ENCODE measurements at places on chromosomes 1 and 21.

DNA sequence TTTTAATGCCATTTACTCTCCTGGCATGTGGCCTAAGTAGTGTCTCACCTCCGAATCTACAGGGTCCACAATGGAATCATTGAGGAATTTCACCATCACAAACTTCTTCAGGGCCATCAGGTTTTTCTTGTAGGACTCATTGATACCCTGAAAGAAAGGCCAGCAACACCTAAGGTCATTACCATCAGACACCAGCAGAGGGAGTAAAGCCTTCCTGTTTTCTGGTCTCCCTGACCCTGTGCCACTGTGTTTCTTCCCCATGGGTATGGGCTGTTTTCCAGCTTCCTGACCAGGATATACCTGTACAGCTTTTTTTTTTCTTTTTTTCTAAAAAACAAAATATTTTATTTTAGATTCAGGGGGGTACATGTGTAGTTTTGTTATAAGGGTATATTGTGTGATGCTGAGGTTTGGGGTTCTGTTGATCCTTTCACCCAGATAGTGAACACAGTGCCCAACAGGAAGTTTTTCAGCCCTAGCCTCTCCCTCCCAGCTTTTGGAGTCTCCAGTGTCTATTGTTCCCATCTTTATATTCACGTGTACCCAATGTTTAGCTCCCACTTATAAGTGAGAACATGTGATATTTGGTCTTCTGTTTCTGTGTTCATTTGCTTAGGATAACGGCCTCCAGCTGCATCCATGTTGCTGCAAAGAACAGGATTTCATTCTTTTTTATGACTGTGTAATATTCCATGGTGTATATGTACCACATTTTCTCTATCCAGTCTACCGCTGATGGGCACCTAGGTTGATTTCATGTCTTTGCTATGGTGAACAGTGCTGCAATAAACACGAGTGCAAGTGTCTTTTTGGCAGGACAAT, 18.3 kb downstream of the PPT1 start:
- no peak for DNase-seq

DNA sequence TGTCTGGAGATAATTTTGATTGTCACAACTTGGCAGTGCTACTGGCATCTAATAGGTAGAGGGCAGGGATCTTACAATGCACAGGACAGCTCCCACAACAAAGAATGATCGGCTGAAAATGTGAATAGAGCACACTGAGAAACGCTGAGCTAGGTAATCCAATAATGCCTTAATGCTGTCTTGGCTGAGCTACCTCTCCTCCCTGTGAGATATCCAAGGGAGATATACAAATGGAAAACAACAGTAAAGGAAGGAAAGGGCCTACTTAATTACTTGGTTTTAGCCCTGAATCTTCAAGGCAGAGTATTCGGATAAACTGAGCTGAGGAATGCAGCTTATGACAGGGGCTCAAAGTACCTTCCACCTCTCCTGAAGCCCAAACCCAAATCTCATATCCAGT, 2.9 kb downstream of the DNASE2B start:
- DNase-seq = no peak

DNA sequence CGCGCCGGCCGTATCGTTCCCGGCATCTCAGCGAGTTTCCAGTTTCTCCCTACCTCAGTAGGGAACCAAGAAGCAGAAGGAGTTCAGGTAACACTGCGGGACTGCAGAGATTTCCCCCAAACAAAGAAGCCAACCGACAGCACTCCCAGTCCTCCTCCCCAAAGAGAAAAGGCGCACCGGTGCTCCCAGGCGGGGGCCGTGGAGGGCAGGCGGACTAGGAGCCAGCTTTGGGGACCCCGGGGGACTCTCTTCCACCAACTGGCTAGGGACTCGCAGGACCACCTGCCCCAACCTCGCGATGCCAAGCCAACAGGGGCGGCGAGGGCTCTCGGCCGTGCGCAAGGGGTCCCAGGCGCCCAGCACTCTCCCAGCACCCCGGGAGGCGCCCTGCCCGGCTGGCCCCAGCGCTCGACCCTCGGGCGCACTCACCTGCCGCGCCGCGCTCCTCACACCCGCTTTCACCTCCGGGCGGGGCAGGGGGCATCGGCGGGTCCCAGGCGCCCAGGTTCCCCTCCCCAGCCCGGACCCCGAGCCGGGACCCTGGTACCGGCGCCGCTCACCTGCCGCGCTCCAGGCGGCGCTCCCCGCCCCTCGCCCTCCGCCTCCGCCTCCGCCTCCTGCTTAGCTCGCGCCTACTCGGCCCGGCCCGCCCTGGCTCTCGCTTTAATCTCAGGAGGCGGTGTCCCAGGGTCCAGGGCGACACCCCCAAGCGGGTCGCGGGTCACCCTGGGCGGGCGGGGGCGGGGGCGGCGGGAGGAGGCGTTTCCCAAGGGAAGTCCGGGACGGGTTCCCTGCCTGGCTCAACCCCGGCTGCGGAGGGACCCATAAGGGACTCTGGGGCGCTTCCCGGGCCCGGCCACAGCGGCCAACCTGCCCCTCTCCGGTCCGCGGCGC, at the start of gene TMPRSS2:
TSS of gene TMPRSS2 (minus strand) at position 638 of the 894 bp plus-strand sequence. CDS start 10,025 bp downstream, outside the sequence.
- DNase-seq = no peak

DNA sequence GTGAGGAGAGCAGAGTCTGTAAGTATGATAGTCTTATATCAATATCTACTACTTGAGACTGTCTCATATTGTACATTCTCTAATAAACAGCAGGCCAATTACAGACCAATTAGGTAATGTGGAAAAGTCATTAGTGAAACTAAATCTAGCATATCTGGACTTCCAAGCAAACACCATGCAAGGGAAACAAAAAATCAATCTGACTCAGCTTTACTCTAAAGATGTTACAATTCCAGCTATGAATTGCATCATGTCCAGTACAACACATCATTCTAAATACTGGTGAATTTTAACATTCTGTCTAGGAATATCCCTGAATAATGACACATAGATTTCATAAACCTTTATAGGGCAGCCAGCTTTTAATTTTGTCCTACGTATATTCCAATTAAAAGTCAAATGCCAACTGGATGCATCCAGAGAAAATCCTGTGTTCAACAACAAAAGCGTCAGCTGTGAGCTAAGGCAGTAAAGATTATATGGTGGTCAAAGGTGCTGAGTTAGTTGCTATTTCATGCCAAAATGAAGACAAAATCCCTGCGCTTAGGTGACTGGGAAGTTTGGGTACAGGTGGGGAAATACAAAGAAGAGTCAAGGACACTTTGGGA, 159.3 kb downstream of the TTLL7 start:
- DNase-seq = no peak

DNA sequence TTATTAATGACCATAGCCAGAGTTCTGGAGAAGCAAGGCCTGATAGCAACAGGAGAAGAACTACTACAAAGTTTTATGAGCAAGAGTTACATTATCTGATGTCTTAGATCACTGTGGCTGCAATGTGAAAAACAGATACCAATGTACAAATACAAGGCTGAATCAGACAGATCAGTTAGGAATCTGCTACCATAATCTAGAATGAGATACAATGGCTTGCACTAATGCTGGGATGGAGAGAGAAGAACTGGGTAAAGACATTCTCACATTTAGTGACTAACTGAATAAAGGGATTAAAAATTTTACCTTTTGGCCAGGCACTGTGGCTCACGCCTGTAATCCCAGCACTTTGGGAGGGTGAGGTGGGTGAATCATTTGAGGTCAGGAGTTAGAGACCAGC, 41.3 kb downstream of the ARID4B start:
- no peak for DNase-seq
